Stimulated activated CD4-positive, alpha-beta T cell treated with anti-CD3 and anti-CD28 coated beads, Interleukin-15, amount 100 ng/mL, for 24 hours (primary cell): ENCODE measurements at places on chromosomes 6 and 20.

DNA sequence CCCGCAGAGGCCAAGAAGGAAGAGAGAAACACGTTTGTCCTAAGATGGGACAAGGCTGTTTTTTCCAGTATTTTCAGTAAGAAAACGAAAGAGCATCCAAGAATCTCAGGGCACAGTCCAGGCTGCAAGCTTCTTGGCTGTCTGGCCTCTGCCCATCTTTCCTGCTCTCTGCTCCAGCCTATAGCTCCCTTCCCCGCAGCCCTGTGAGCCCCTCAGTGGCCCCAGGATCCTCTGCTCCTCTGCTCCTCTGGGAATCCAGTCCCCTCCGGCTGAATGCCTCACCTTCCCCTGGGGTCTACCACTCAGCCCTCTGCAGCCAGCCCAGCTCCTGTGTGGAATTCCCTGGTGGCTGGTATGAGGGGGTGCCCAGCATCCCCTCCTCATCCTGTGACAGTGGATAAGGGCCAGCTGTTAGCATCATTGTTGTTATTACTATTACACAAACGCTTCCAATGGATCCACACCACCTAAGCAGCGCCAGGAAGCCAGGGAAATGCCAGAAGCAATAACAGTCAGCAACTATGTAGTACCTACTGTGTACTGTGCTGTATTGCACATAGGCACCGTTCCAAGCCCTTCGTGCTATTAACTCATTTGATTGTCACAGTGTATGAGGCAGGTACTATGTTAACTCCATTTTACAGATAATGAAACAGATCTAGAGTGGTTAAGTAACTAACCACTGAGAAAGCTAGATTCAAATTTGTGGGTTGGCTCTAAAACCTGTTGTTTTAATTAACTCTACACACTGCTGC is 60.3 kb upstream of the PTPN1 start:
- no peak for DNase-seq

- no peak for DNase-seq
Observed at GRCh38 chr20:50068041-50068651, 44.8 kb downstream of the UBE2V1 start.

DNA sequence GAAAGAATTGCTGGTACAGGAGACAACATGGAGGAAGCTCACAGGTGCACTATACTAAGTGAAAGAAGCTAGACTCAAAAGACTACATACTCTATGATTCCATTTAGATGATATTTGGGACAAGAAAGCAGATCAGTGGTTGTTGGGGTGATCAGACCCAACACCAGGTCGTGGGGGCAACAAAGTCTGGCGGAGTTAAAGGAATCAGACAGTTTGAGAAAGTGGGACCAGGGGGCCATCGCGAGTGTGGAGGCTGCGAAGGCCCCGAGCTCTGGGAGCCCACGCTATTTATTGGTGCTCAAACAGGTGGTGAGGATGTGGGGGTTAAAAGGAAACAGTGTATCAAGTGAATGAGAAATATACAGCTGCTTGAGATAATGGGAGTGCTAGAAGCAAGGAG is 282.8 kb upstream of the SGK1 start:
- DNase-seq, result no peak

DNA sequence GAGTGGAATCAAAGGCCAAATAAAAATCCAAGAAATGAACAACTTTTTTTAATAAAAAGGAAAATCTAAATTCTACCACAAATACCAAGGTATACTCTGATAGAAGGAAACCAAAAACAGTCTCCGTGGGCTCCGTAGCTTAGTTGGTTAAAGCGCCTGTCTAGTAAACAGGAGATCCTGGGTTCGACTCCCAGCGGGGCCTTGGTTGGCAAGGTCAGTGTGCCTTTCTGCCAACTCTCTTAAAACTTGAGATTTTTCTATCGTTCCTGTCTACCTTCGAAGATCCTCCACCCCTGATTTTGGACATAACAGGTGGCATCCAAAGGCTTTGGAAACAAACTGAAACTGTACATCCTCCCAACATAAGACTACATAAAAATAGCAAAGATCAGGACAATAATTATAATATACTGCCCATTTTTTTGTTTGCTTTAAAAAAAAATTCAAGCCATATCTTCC is 197.9 kb downstream of the TRIM27 start:
- DNase-seq, result no peak

GRCh38 chr6:40894962-40895799 is 143.8 kb downstream of the UNC5CL start:
- DNase-seq, result no peak

DNA sequence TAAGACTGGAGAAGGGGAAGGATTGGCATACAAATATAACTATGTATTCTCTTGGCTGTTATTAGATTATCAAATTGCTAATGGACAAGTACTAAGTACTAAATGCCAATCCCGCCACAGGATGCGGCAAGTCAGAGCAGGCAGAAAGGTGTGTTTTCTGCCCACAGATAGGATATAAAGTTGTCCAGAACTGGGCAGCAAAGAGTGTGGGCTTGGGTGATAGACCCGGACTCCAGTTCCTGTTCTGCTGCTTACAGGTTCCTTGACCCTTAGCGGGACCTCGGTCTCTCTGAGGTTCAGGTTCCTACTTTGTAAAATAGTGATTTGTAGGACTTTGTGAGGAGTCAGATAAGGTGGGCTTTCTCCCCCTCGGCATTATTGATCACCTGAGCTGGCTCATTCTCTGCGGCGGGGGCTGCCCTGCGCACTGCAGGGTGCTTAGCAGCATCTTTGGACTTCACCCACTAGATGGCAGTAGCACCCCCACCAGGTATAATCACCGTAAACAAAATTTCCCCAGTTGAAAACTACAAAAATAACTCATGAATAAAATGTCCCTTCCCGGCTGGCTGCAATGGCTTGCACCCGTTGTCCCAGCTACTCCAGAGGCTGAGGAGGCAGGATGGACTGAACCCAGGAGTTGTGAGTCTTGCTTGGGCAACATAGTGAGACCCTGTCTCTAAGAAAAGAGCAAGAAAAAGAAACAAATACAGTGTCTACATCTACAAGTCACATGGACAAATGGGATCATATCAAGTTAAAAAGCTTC is 193.1 kb downstream of the DOK5 start:
- DNase-seq, result peak; percentile 58

- no peak for DNase-seq
Observed at GRCh38 chr6:90484903-90485302, 102.0 kb downstream of the MAP3K7 start.

DNA sequence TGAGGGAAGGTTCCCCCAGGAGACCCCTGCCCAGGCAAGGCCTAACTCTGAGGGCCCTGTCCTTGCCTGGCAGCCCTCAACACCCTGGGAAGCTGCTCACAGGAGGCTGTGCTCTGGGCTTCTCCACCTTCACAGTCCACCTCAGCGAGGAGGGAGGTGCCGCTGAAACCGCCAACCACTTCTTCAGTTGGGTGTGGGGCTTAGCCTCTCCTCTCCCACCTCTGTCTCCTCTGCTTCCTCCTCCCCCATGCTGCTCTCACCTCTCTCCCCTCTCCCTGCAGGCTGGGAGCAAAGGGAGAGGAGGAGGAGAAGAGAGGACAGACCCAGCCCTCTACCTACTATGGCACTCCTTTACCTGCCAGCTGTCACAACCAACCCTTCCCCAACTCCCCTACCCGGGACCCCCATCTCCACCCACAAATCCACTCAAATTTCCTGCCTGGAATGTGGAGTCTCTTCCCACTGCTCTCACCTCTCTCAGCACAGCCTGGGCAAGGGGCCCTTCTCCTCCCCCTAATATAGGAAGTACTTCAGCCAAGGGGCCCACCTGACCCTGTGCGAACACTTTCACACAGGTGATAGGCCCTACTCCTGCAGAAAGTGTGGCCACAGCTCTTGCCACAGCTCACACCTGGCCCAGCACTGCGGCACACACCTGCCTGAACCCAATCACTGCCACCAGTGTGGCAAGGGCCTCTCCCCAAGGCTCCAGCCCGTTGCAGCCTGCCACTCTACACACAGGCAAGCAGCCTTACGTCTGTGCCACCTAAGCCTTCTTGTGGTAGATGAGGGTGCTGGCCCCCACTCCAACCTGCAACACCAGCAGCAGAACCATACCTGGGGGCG is 7.2 kb downstream of the RING1 start:
- DNase-seq, result no peak

DNA sequence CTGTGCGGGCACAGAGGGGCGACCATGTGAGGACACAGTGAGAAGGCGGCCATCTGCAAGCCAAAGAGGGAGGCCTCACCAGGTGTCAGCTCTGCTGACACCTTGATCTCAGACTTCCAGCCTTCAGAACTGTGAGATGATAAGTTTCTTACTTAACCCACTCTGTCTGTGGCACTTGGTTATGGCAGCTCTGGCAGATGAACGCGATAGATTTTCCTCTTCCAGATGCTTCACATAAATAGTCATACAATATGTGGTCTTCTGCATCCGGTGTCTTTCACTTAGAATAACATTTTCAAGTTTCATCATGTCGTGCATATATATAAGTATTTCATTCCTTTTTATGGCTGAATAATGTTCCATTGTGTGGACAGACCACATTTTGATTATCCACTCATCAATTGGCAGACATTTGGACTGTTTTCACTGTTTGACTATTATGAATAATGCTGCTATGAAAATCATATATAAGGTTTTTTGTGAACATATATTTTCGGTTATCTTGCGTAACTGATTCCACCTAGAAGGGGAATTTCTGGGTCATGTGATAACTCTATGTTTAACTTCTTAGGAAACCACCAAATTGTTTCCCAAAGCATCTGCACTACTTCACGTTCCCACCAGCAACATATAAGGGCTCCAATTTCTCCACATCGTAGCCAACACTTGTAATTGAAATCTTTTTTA is 30.2 kb downstream of the PRR18 start:
- no peak for DNase-seq

GRCh38 chr6:24060982-24061754 is 64.8 kb upstream of the NRSN1 start:
- DNase-seq, result no peak

DNA sequence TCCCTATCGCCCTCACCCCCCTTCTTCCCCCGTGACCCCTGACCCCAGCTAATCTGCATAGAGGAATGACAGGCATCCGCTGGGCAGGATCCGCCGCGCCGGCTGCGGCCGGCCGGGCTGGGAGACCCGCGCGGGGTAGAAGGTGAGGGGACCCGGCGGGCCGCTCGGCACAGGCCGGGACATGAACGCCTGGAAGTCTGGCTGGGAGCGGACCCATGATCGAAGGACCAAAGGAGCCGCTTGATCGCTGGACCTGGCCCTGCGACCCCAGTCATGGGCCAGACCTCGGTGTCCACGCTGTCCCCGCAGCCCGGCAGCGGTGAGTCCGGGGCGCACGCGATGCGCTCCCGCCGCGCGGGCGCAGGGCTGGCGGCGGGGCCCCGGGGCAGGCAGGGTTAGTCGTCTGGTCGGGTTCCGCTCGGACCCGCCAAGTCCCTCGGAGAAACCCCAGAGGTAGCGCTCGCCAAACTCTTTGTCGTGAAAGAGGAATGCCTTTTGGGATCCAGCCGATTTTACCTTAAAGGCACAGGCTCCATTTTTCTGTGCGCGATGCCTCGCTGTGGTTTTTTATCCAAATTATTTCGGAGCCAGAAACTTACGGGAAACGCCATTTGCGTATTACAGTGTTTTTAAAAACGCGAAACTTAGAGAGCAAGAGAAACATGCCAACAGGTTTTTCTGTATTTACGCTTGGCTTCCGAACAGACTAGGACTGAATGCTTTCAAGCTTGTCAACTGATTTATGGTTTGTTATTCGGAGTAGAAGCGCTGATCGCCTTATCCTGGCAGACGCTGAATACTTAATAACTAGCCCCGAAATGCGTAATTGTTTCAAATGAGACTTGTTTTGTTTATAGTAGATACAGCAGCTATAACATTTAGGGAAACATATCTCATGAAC is at the start of gene PHACTR2:
PHACTR2 (plus strand) TSS at position 75 of the 901 bp plus-strand sequence; CDS start at position 274, 199 bp downstream.
- DNase-seq, result peak; percentile 70

- no peak for DNase-seq
Observed at GRCh38 chr6:13380761-13381160, 52.4 kb upstream of the TBC1D7 start.

DNA sequence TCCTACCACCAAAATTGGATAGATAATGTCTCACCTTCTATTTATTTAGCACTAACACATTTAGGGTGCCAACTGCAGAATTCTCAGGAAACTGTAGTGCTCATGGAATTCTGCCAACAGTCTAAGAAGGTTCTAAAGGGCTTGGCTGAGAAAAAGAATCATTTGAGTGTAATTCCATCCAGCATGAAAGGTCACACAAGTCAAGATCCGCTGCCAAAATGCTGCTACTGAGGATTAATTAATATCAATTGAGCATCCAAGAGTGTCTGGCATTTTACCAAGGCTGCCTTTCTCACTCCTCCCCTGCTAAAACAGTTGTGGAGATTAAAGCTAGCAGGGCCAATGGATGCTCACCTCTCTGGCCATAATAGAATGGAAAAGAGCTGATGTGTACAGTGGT is 112.7 kb downstream of the FHL5 start:
- no peak for DNase-seq

DNA sequence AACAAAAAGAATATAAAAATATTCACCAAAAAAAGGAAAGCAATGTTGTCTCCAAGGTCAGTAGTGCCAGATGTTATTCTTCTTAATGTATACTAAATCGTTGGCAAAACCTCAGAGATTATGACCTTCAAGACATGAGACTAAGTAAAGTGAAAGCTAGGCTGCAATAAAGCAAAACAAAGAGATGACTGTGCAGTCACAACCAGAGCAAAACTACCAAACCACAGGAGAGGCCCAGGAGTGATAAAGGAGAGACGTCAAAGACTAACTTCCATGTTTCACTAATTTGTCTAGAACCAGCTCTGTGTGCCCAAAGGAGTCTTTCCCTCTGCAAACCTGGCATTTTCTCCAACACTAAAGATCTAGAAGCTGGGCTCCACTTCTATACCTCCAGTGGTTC is 155.9 kb upstream of the POU3F2 start:
- no peak for DNase-seq

- no peak for DNase-seq
Observed at GRCh38 chr20:48019940-48020339, 234.7 kb upstream of the SULF2 start.

DNA sequence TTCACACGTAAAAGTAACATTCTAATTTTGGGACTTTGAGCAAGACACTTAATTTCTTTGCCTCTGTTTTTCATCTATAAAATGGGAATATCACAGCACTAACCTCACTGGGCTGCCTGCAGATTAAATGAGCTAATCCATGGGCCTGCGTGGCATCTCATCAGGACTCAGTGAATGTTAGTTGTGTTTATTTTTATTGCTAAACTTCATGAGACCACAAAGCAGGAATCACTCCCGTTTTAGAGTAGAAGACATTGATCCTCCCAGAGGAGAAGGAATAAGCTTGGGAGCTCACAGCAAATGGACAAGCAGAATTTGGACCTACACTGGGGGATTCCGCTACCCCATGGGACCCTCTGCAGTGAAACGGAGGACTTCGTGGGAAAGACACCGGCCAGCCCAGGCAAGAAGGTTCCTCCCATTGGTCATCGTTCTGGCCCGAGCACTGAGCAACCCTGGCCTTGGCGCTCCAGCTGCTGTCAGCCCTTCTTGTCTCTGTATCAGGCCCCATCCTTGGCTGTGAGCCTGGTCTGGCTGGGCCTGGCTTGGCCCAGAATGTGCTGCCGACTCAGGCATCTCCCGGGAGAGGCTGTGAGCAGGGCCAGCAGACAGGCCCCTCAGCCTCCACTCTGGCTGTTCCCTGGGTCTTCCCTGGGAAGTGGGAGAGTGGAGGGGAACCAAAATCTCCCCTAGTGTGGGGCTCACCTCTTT is 79.8 kb downstream of the NFATC2 start:
- DNase-seq, result no peak

- no peak for DNase-seq
Observed at GRCh38 chr6:136550045-136550329, 235 bp downstream of the MAP7 start.
